CD4-positive, alpha-beta T cell treated with Interleukin-1 beta for 1 hour (primary cell): ENCODE measurements at places on chromosomes 11 and 22.

- no peak for DNase-seq
Observed at GRCh38 chr11:21552911-21553310, 640.0 kb upstream of the ANO5 start.

DNA sequence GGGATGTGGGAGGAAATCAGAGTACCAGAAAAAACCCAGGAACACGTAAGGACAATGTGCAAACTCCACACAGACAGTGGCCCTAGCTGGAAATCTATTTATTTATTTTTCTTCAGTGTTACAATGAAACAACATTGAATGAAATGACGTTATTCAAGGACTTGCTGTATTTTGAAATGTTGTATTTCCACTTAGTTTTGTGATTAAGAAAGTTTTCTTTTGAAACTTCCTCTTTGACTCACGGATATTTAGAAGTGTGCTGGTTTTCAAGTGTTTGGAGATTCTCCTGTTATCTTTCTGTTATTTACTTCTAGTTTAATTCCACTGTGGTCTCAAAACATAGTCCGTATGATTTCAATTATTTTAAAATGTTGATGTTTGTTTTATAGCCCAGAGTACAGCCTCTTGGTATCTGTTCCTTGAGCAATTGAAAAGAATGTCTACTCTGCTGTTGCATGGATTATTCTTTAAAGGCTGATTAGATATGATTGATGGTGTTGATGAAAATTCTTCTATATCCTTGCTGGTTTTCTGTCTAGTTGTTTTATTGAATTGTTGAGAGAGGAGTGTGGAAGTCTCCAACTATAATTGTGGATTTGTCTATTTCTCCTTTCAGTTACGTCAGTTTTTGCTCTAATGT lies 141.0 kb downstream of the ARHGAP20 start:
- DNase-seq, result no peak

- no peak for DNase-seq
Observed at GRCh38 chr22:24686280-24686679, 83.3 kb downstream of the GGT1 start.

DNA sequence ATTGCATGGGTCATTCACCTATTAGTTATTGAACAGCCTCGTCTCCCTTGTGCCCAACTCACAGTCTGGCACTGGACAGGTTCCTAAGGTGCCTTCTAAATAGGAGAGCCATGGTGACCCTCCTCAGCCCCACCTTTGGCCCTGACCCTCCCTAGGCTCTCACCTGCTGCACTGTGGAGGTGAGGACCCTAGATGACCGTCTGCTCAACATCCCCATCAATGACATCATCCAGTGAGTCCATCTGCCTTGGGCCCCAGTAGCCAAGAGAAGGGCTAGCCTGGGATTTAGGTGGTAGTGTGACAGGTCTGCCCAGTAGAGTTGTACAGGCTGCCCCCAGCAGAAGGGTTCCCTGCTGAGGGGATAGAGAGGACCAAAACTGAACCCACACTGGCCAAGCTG lies 13.6 kb downstream of the UCP2 start:
- DNase-seq, result peak; percentile 21
